Fibroblast of lung (primary cell): ENCODE measurements at places on chromosomes 6 and 20. TPM values are rescaled to one million over a fixed set of nuclear protein-coding genes. Genes with fewer than 3 reads are reported as not detected.

Gene DNAH8
- total RNA-seq: under 0.01 TPM in 2 replicates

Gene KIZ
- total RNA-seq: 23.5 and 25.9 TPM in 2 replicates

Gene CST3
- total RNA-seq: 135 and 162 TPM in 2 replicates

Gene WFDC12
- not detected in 2 replicates for total RNA-seq

Gene FYN
- 59.3 and 64.7 TPM in 2 replicates for total RNA-seq

Gene KCNK16
- not detected in 2 replicates for total RNA-seq

Gene RIMS4
- total RNA-seq: under 0.01 TPM in 2 replicates

Gene BMP2
- 10.6 and 15.9 TPM in 2 replicates for total RNA-seq

Gene OVOL2
- not detected in 2 replicates for total RNA-seq

Gene VSTM2L
- total RNA-seq: 1.5 and 1.7 TPM in 2 replicates

Gene WFDC10B
- total RNA-seq: not detected in 2 replicates

Gene PRKN
- 4.6 and 5.6 TPM in 2 replicates for total RNA-seq

Gene PNLDC1
- not detected in 2 replicates for total RNA-seq

Gene ULBP3
- total RNA-seq: 6.2 and 10.2 TPM in 2 replicates

Gene CAGE1
- under 0.01 and 0.17 TPM in 2 replicates for total RNA-seq

Gene HLA-DPB1
- total RNA-seq: 1.3 and 5.4 TPM in 2 replicates

Gene HLA-G
- total RNA-seq: not detected in 2 replicates

Gene POPDC3
- total RNA-seq: 6.7 and 14.2 TPM in 2 replicates

Gene MMUT
- 16.7 and 20.8 TPM in 2 replicates for total RNA-seq

Gene SOX18
- not detected in 2 replicates for total RNA-seq

Gene CCDC170
- 0.77 and 0.83 TPM in 2 replicates for total RNA-seq

Gene SLC32A1
- total RNA-seq: not detected in 2 replicates
